ENCODE measurements at places on chromosomes 6 and 20.

DNA sequence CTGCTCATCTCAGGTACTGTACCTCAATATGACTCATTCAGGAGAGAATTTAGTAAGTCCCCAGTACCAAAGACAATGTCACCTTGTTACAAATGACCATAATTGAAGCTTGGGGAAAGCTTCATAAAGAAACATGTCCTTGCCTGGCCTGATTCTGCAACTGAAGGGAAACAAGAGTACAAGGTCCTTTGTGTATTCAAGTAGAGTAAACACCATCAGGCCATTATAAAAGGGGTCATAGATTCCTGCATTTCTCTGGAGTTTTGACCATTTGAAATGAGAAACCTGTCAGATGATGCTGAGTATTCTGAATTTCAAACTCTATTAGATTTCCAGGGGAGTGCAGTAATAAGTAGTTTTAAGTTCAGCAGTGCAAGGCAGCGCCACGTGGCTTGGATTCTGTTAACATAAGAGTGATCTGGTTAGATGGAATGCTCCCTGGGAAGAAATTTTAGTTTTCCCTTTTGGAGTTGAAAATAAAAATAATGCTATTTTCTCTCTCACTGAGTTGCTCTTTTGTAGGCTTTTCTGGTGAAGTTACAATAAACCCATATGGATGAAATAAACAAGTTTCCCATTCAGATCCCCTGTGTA lies 1054.3 kb downstream of the EPHA7 start:
- DNase-seq, result no peak

DNA sequence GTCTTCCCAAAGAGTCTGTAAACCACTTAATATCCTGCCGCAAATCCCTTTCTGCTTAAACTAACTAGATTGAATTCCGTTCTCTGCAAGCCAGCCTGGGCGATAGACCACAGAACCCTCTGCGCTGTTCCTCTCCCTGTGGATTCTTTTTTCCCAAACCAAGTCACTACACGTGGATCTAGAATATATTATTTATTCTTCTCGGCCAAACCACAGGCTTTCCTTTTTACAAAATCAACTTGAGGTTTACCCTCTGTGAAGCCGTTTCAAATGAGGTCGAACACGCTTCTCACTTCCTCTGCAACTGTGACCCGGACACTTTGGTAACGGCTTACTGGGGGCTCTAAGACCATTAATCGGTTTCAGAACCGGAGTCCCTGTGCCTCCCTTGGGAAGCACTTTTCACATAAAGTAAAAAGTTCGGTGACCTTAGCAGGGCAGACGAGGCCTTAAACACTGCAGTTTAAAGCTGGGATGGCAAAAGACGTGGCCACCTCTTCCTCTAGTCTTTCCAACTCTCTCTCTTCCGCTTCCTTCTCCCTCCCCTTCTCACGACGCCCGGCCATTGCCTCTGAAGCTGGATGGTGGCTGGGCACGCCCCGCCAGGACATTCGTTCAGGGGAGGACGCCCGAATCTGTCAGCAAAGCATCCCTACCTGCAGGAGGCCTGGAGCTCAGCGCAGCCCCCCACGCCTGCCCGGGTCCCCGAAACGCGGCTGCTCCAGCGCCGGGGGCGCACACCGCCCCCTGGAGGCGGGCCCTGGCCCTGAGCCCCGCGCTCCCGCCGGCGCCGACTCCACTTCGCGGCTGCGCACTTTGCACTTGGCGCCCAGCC lies 55.0 kb upstream of the FOXC1 start:
- DNase-seq, result peak; percentile 59

- no peak for DNase-seq
Observed at GRCh38 chr20:20837574-20838021, 125.2 kb upstream of the RALGAPA2 start.

GRCh38 chr6:17393892-17394631 lies 667 bp downstream of the CAP2 start:
- DNase-seq, result no peak

DNA sequence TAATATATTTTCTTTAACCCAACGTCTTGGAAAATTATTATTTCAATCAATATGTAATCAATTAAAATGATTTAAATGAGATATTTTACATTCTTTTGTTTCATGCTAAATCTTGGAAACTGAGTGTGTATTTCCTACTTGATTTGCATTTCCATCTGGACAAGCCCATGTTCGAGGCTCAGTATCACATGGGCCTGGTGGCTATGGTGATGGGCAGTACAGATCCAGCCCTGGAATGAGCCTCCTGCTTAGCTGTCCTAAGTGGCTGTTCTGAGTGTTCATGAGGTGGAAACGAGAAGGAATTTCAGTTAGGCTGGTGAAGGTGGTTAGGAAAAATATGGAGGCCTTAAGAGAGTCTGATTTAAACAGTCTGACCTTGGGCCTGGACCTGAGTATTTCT lies 73.0 kb upstream of the ATXN1 start:
- no peak for DNase-seq

DNA sequence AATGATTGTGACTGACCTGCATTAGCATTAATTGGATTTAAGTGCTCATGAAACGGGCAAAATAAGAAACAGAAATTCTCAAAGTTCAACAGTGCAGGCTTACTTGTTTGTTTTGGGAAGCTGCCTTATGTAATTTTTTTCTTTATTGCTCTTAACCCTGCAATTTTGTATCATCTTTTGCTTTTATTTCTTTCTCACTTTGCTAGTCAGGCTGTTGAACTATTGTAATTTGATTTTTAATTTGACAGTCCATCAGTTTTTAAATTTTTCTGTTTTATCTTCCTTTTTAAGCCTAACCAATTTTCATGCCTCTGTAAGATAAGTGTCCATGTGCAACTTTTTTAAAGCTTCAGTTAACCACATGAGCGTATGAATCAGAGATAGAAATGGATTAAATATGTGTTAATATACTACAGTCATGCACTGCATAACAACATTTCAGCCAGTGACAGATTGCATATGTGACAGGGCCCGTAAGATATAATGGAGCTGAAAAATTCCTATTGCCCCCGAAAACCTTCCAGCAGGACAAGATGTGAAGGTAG lies 44.6 kb downstream of the PEX7 start:
- DNase-seq, result no peak

- DNase-seq, result no peak
Observed at GRCh38 chr6:167477688-167478087, 152.8 kb downstream of the TTLL2 start.

DNA sequence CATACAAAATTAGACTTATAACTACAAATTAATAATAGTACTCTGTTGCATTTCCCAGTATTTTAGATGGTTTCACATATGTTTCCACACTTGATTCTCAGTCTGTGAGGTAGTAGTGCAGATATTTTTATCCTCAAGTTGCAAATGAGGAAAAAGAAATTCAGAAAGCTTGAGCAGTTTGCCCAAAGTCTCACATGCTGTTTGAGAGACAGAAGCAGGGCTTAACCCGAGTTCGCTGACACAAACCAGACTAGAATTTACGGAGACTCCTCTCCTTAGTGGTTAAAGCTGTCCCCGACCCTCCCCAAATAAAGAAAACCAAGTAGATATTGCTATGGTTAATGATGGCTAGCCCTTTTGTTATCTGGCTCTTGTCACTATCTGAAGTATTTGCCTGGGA lies 126.2 kb downstream of the TIAM2 start:
- no peak for DNase-seq

DNA sequence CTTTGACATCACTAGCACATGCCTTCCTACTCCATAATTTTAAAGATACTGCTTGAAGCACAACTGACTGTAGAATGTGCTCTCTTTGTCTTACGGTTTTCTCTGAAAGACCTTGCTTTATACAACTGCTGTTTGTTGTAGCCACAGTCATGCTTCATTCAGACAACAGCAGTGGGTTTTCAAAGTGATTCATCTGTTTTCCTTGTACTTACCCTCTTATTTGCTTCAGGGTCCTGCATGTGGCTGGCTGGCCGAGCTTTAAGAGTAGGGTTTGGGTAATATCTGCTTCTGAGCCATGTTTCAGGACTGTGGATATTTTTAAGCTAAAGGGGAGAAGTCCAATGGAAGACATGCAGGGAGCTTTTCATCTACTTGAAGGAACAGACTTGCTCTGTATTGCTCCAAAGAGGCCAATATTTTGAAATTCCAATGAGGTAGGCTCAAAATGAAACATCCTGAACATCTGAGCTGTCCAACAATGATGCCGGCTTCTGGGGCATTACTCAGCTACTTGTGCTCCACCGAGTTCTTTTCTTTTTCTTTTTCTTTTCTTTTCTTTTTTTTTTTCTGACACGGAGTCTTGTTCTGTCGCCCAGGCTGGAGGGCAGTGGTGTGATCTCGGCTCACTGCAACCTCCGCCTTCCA lies 160.2 kb upstream of the SGK1 start:
- DNase-seq, result no peak

- DNase-seq, result no peak
Observed at GRCh38 chr6:51429017-51429712, 610.5 kb downstream of the TFAP2B start.

DNA sequence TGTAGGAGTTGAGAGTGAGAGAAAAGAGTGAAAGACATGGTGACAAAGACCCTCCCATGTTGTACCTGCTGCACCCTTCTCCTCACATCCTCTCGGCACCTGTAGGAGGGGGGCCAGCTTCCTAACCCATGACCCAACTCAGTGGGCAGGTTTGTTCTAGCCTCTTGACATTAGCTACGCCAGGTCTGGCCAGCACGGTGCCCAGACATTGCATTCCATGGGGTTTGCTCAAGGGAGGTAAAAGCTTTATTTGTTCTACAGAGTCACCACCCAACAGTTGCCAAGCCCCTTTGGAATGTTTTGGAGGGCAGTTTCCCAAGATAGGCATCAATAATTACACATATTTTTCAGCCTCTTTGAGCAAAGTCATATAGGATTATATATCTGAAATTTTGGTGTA lies 22.7 kb upstream of the TGM6 start:
- DNase-seq, result no peak

DNA sequence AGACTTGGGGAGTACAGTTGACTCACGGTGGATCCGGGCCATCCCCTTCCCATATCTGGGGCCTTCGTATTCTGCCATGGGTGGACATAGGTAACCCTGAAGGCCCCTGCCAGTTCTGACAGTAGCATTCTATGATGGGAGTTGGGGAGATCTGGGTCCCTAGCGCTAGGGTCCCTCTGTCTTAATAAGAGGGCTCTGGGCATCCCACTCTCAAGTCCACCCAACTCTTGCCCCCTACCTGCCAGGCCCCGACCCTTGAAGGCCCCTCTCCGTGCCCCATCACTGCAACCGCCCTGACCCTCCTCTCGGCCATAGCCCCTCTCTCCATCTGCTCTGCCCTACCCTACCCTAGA lies 6.5 kb upstream of the CAPN11 start:
- no peak for DNase-seq

DNA sequence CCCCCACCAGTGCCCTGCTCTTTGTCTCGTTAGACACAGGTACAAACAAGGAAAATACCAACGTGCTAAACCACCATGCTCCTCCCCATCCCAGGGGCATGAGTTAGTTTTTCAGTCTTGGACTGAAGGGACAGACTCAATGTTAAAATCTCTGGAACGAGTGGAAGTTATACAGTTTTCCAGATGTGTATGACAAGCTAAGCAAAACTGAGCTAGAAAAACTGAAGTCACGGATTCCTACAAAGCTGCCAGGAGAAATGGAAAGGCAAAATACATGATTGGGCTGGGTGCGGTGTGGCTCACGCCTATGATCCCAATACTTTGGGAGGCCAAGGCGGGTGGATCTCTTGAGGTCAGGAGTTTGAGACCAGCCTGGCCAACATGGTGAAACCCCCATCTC lies 34.3 kb upstream of the QKI start:
- no peak for DNase-seq

GRCh38 chr20:58647796-58648501 lies 3.1 kb upstream of the STX16 start:
- no peak for DNase-seq

DNA sequence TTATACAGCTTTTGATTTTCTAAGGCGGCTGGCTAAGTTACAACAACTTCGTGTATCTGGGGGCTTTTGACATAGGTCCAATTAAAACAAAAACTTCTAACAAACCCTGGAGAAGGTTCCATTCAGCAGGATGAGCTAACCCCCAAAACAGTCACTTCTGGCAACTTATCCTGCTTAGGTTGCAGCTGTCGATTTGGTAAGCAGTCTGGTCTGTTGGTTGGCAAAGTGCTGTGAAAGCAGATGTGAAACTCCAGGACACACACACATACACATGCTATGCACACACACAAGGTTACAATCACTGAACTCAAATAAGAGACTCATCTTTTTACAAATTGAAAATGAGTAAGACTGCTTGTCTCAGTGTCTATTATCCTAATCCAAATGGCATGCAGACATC lies 119.0 kb upstream of the STMND1 start:
- DNase-seq, result no peak

GRCh38 chr20:23962272-23962671 lies 26.3 kb downstream of the GGTLC1 start:
- no peak for DNase-seq

DNA sequence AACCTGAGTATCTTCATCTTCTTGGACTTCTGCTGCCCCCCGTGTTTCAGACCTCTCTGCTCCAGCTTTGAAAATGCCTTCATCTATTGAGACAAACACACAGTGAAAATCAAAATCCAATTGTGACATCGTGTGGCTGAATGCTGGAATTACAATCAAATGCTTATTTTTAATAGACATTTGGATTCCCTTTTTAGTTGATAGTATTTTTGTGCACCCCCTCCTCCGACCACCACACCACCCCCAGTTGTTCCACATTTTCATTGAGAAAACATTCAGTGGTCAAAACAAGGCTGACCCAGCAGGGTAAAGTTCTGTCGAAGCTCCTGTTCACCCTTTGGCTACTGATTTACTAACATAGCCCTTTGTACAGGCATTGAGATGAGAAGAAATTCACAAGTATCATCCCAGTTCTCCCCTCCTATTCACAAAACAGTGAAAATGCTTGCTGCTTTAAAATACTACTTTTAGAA lies 79.0 kb downstream of the NRSN1 start:
- DNase-seq, result no peak

GRCh38 chr6:33279971-33280511 lies 3.1 kb downstream of the B3GALT4 start:
- no peak for DNase-seq

DNA sequence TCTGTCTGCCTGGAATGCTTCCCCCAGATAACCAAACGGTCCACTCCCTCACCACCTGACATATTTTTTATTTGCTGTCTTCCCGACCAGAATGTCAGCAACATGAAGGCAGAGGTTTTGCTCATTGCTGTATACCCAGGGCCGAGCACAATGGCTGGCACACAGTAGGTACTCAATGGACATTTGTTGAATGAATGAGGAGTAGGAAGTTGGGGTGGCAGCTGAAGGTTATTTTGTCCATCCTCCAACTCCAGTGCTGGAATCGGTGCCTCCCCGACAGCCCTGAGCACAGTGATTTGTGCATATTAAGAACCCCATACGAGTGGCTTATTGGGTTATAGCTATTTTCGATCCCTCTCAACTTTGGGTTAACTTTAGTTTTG lies 10.3 kb downstream of the DUSP15 start:
- DNase-seq, result no peak

- DNase-seq, result no peak
Observed at GRCh38 chr6:47446669-47447330, 30.8 kb upstream of the CD2AP start.

DNA sequence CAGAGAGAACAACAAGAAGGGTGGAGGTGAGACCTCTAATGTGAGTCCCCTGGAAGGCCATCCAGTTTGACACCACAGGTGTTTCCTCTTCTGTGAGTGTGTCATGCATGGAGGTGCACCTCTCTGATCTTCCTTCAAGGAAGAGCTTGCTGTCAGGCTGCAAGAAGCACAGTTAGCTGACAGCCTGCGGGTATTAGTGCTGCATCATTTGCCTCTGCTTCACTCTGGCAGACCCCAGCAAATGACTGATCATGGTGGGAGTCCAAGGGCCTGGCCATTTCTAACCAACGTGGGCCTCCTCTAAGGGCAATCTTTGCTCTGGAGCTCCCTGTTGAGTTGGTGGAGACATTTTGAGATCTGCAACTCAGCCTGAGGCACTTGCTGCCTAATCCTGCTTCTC lies 206.3 kb downstream of the EPHA7 start:
- no peak for DNase-seq

Measured in activated naive CD4-positive, alpha-beta T cell (primary cell).